ENCODE measurements at places on chromosomes 7 and 10.

DNA sequence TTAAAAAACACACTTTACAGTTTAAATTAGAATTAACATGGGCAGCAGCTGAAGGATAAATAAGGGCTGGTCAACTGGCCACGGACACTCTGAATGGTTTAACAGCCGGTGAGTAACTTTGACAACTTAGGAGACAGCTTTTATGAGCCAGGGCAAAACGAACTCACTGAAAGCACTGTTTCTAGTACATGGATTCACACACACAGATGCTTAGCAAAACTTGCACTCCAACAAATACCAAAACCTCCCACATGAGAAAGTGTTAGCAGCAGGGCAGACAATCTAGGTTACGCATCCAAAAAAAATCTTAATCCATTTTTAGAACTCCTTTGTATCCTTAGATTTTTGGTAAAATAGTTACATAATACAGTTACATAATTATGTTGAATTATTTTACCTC is 486.4 kb downstream of the PHTF2 start:
- H3K36me3 ChIP-seq, result no peaks in the 10 kb centered on the region
- H3K27ac ChIP-seq, result no peak overlapping the region
- no peaks in the 10 kb centered on the region for H3K27me3 ChIP-seq
- DNase-seq, result no peak
- no peak overlapping the region for H3K4me3 ChIP-seq

DNA sequence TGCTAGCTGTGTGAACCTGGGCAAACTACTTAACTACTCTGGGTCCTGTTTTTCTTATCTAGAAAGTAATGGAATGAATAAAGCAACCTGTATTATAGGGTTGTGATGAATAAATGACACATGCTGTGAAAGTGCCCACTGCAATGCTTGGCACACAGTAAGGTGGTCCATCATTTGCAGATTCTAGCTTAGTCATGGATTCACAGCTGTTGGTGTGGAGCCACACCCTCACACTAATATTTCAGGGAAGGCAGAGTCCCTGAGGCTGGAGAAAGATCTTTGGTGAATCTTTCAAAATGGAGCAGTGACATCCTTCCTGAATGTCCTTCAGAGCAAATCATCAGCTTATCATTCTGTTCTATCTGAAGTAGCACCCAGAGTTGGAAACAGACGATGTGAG is 60.6 kb downstream of the A1CF start:
- H3K4me3 ChIP-seq, result no peak overlapping the region
- no peak overlapping the region for H3K27ac ChIP-seq
- DNase-seq, result no peak
- H3K36me3 ChIP-seq, result no peaks in the 10 kb centered on the region

DNA sequence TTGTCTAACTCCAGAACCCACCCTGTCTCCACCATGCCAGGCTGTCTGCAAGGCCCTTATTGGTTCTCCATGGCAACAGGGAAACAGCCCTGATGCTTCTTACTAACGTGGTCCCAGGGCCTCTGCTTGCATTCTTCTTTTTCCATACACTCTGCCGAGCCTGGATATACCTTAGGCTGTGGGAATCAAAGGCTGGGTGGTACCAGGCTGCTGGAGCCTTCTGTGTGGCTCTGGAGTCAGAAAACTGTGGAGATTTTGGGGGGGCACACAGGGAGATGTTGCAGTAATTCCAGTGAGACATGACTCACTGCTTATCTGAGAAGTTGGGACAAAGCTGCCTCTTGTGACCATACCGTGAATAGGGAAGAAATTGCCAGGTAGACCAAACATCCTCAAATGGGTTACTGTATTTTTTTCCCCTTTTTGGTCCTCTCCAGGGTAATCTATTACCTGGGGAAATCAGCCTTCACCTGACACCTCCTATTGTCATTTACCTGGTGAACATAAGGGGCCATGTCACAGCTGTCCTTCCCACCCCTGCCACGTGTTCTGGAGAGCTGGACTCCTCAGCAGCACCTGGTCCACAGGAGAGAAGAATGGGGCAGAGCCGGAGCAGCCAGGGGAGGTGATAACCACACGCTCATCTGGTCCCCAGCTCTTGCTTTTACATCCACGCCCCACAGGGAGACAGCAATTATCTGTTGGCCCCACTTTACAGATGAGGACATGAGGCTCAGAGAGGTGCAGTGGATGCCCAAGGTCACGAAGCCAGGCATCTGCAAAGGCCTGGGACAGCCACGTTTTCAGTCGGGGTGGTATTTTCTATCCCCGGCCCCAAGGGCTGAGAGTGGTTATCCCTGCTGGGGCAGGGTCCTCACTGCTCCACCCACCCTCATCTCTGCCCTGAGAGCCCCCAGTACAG is 4.6 kb downstream of the CHST3 start:
- H3K4me1 ChIP-seq, result peaks cover 26% of the 10 kb centered on the region
- peak overlapping the region; percentile 61 for H3K27ac ChIP-seq
- no peak overlapping the region for H3K4me3 ChIP-seq
- no peak for DNase-seq
- H3K27me3 ChIP-seq, result no peaks in the 10 kb centered on the region
- no peaks in the 10 kb centered on the region for H3K36me3 ChIP-seq

DNA sequence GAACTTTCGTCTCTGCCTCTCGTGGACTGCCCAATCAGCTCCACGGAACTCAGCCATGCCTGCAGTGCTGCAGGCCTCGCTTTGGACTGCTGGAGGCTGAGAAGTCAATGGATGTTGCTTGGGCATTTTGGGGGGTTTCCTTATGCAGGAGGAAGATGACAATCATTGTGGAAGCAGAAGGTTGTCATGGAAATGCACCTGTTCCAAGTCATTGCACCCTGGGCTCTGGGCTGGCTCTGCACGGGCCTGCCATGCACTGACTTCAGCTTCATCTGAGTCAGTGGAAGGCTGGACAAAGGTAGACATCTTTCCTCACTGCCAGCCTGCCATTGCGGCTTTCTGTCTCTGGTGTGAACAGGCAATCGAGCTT is 217.3 kb downstream of the RPS24 start:
- no peak overlapping the region for H3K4me3 ChIP-seq
- H3K27ac ChIP-seq, result no peak overlapping the region
- DNase-seq, result peak; percentile 38
- no peaks in the 10 kb centered on the region for H3K4me1 ChIP-seq
- H3K36me3 ChIP-seq, result no peaks in the 10 kb centered on the region
- no peaks in the 10 kb centered on the region for H3K27me3 ChIP-seq

- H3K36me3 ChIP-seq, result no peaks in the 10 kb centered on the region
- H3K27ac ChIP-seq, result no peak overlapping the region
- H3K27me3 ChIP-seq, result no peaks in the 10 kb centered on the region
- no peak for DNase-seq
- no peaks in the 10 kb centered on the region for H3K4me1 ChIP-seq
Observed at GRCh38 chr10:1346201-1346600, 290.0 kb downstream of the WDR37 start.

- no peaks in the 10 kb centered on the region for H3K4me1 ChIP-seq
- H3K27me3 ChIP-seq, result no peaks in the 10 kb centered on the region
- H3K36me3 ChIP-seq, result no peaks in the 10 kb centered on the region
- H3K27ac ChIP-seq, result no peak overlapping the region
- H3K4me3 ChIP-seq, result no peak overlapping the region
Observed at GRCh38 chr7:36951257-36951697, 227.0 kb upstream of the AOAH start.

DNA sequence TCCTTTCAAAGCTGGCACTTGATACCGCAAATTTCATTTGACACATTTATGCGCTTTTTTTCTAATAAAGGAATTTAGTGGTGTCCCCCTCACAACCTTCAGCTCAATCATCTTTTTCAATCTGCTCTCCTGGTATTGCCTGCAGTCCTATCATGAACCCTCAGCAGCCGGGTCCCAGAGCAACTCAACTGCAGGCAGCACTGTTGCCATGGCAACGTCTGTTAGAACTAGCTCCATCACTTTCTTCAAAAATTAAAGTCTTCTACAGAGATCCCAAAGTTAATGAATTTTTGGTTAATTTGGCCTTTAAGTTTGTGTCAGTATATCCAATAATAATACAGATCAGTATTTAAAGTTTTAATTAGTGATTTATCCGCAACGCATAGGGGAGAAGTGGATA is 136.1 kb upstream of the TARP start:
- no peaks in the 10 kb centered on the region for H3K27me3 ChIP-seq
- H3K4me1 ChIP-seq, result no peaks in the 10 kb centered on the region
- no peak for DNase-seq
- no peaks in the 10 kb centered on the region for H3K36me3 ChIP-seq
- H3K4me3 ChIP-seq, result no peak overlapping the region
- no peak overlapping the region for H3K27ac ChIP-seq

DNA sequence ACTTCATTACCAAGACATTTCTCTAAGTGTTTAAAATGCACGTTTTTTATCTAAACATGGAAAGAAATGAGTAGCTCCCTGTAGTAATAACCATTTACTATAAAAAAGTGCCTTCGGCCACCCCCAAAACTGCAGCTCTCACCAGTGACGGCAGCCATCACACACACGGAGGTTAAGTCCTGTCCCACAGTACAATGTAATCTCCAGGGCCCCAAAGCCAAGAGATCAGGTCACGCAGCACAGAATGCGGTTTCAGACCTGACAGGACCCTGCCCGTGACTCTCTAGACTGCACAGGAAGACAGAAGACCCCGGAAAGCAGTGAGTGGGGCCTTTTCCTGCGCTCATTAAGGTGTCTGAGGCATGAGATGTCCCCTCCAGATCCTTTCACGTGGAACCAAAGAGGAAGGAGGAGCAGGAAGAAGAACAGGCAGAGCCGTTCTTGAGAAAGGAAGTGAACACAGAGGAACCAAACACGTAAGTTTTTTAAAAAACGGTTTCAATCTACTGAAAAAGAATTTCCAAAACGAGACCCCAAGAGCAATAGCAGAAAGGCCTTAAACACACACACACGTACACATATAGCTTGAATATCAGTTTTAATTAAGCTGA is 125.7 kb downstream of the ZMYND11 start:
- H3K36me3 ChIP-seq, result peaks cover 3% of the 10 kb centered on the region
- no peak for DNase-seq
- H3K4me1 ChIP-seq, result no peaks in the 10 kb centered on the region
- no peaks in the 10 kb centered on the region for H3K27me3 ChIP-seq
- no peak overlapping the region for H3K4me3 ChIP-seq

DNA sequence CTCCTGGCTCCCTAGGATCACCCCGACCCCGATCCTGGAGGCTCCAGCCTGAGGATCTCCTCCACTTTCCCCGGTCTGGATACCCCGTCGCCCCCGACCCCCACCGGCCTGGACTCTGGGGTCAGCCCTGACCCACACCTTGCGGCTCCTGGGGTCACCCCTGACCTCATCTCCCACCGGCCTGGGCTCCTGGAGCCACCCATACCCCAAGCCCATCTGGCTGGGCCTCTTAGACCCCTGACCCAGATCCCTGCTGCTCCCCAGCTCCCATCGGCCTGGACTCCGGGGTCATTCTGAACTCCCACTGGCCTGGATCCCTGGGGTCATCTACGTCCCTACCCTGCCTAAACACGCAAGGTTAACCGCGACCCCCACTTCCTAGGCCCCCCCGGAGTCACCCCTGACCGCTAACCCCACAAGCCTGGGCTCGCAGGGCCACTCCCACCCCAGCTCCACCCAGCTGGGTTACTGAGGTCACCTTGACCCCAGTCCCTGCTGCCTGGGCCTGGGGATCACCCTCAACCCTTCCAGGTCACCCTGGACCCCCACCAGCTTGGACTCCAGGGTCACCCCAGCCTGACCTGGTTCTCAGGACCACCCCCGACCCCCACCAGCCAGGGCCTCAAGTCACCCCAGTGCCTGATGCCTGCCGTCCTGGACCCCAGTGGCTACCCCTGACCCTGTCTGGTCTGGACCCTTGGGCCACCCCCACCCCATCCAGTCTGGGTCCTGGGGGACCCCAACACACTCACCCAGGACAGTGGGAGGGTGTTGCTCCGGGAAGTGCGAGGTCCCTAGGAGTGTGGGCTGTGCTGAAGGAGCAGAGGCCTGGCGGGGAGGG is 1.2 kb downstream of the FOXK1 start:
- H3K27ac ChIP-seq, result peak overlapping the region; percentile 98
- no peak for DNase-seq
- no peaks in the 10 kb centered on the region for H3K36me3 ChIP-seq
- H3K4me3 ChIP-seq, result peak overlapping the region; percentile 67

GRCh38 chr10:120768227-120768626 is 82.9 kb upstream of the WDR11 start:
- no peaks in the 10 kb centered on the region for H3K36me3 ChIP-seq
- no peak for DNase-seq
- no peak overlapping the region for H3K27ac ChIP-seq
- H3K4me3 ChIP-seq, result no peak overlapping the region
